ENCODE measurements at places on chromosomes 6 and 20.

DNA sequence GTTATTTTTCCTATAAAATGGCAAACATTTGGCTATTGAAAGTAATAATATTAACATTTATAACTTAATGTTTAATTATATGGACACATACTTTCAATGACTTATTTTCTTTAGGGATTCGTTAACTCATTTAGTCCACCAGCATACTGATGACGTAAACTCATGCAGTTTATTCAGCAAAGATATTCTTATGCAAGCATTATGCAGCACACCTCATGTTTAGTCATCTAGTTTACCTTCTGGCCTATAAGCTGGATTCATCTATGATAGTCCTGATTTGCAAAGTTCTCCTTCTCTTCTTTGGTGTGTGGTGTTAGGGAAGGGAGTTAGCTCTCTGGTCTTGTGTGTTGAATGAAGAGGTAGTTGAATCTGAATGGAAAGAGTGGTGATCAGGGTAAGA is 60.0 kb downstream of the OR2J2 start:
- no peak overlapping the region for H3K27ac ChIP-seq
- H3K4me1 ChIP-seq, result no peaks in the 10 kb centered on the region
- no peak for DNase-seq
- no peak overlapping the region for H3K4me3 ChIP-seq

DNA sequence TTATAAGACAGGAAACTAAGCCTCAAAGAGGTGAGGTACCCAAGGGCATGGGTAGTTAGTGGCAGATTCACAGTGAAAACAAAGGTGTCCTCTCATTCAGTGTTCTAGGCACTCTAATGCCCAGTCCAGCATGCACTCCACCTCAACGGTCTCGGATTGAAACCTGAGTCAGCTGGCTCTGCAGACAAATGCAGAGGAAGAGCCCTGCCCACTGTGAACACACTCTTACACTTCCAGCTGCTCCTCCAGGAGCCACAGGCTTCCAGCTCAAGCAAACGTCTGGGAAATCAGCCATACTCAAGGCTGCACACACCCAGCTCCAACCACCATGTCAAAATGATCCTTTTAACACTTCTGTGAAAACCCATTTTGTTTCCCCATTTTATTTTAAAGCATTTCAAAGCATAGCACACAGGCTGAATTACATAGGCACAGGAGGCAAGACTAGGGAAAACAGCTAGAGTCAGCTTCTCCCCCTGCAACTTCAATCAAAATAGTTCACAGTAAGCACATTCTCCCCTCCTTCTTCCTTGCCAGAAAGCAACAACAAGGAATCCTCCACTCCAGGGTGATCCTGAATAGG is 3.0 kb upstream of the IL17A start:
- H3K4me3 ChIP-seq, result no peak overlapping the region
- peaks cover 9% of the 10 kb centered on the region for H3K4me1 ChIP-seq
- no peak for DNase-seq
- no peaks in the 10 kb centered on the region for H3K27me3 ChIP-seq

- no peak for DNase-seq
- H3K27ac ChIP-seq, result no peak overlapping the region
- no peaks in the 10 kb centered on the region for H3K27me3 ChIP-seq
- no peaks in the 10 kb centered on the region for H3K4me1 ChIP-seq
- no peak overlapping the region for H3K4me3 ChIP-seq
Observed at GRCh38 chr20:23446505-23446904, 6.2 kb downstream of the CST11 start.

DNA sequence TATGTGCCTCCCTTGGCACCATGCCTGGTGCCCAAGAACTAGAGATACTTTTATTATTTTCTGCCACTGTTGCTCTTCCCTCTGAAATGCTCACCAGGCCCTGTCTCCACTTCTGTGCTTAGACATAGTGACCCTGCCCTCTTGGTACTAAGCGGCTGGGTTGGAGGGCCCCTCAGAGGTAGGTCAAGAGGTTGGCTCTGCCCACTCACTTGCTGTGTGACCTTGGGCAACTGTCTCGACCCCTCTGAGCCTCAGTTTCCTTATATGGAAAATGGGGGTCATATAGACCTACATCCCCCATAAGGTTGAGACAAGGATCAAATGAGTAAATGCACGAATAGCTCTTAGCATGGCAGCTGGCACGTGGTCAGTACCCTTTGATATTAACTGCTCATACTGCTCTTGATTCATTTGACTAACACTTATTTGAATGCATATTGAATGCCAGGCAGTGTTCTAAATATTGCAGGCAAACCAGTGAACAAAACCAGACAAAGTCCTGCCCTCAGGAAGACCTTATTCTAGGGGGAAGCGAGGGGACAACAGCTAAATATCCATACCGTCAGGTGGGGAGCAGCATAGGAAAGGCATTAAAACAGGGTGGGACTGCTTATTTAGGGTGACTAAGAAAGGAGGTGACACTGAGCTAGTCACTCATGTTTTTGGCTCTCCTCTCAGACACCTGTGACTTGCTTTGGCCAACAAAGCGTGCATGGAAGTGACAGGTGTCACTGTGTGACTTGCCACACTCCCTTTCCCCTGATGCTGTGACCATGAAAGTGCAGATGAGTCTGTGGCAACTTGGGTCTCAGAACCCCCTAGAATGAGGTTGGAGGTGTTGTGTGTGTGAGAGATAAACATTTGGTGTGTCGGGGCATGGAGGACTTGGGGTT is 14.3 kb upstream of the SPO11 start:
- H3K27ac ChIP-seq, result no peak overlapping the region
- no peaks in the 10 kb centered on the region for H3K4me1 ChIP-seq
- no peak for DNase-seq
- no peak overlapping the region for H3K4me3 ChIP-seq
- H3K27me3 ChIP-seq, result peaks cover 6% of the 10 kb centered on the region
- H3K36me3 ChIP-seq, result no peaks in the 10 kb centered on the region

GRCh38 chr6:88899569-88900316 is 63.7 kb downstream of the RNGTT start:
- H3K27ac ChIP-seq, result no peak overlapping the region
- no peak for DNase-seq
- no peaks in the 10 kb centered on the region for H3K4me1 ChIP-seq
- H3K27me3 ChIP-seq, result no peaks in the 10 kb centered on the region
- no peaks in the 10 kb centered on the region for H3K36me3 ChIP-seq

- no peak overlapping the region for H3K4me3 ChIP-seq
- H3K36me3 ChIP-seq, result no peaks in the 10 kb centered on the region
- H3K27ac ChIP-seq, result no peak overlapping the region
- no peaks in the 10 kb centered on the region for H3K27me3 ChIP-seq
Observed at GRCh38 chr6:167735084-167735950, 91.4 kb upstream of the AFDN start.

DNA sequence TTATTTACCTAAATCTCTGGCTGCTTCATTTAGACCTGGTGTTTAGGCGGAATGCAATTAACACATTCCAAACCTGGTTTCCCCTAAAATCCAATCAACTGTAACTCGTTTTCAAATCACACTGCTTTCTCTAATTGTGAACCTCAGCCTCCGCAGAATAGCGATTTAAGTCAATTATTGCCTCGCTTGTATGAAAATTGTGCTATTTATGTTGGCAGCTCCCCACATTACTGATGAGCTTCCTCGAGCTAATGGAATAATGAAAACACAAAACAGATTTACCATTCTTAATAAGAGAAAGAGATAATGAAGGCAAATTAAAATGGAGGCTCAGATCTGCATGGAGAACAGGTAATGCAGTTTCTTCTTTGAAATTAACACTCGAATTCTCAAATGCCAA is 67.9 kb downstream of the SLC2A10 start:
- no peaks in the 10 kb centered on the region for H3K4me1 ChIP-seq
- DNase-seq, result no peak
- no peaks in the 10 kb centered on the region for H3K27me3 ChIP-seq
- no peak overlapping the region for H3K4me3 ChIP-seq
- no peaks in the 10 kb centered on the region for H3K36me3 ChIP-seq

Data from naive thymus-derived CD4-positive, alpha-beta T cell (primary cell).